NCI-H446 (cell line): ENCODE measurements at places on chromosomes 1 and 21.

GRCh38 chr21:45867671-45868081 is 113.9 kb upstream of the COL6A1 start:
- DNase-seq = no peak

- DNase-seq = no peak
Observed at GRCh38 chr1:34987018-34987417, 1.9 kb upstream of the TMEM35B start.

GRCh38 chr1:212975111-212975918 is 25.0 kb downstream of the VASH2 start:
- DNase-seq = no peak

- peak; percentile 71 for DNase-seq
Observed at GRCh38 chr1:94265011-94265422, 27.6 kb upstream of the ARHGAP29 start.

DNA sequence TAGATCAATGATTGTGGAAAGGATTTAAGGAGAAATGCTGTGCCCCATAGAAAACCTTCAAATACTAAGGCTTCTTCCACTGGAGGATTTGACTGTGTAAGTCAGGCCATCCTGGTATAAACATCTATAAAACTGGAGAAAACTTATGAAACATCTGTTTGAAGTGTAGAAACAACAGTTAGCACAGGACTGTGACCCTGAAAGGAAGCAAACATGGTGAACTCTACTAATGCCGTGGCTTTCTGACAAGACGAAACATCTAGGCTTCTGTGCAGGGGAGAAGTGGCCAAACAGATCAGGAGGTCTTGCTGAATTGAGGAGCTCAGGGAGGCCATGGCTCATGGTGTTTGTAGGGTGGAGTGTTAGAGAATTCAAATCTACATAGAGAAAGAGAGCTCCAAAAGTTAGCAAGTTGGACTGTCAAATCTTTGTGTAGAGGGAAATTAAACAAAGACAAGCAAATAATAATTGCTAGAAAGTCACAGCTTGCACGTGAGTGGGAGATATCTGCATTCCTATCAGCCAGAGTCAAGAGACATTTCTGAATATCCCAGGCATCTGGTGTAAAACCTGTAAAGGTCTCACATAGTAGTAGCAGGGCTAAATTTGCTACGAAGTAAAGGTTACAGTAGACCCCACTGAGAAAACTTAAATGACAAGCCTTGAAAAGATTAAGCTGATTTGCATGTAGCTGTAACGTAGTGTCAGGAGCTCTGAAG is 566.8 kb upstream of the B3GALT2 start:
- DNase-seq = no peak

GRCh38 chr1:169699707-169700106 is 11.7 kb downstream of the SELL start:
- no peak for DNase-seq

DNA sequence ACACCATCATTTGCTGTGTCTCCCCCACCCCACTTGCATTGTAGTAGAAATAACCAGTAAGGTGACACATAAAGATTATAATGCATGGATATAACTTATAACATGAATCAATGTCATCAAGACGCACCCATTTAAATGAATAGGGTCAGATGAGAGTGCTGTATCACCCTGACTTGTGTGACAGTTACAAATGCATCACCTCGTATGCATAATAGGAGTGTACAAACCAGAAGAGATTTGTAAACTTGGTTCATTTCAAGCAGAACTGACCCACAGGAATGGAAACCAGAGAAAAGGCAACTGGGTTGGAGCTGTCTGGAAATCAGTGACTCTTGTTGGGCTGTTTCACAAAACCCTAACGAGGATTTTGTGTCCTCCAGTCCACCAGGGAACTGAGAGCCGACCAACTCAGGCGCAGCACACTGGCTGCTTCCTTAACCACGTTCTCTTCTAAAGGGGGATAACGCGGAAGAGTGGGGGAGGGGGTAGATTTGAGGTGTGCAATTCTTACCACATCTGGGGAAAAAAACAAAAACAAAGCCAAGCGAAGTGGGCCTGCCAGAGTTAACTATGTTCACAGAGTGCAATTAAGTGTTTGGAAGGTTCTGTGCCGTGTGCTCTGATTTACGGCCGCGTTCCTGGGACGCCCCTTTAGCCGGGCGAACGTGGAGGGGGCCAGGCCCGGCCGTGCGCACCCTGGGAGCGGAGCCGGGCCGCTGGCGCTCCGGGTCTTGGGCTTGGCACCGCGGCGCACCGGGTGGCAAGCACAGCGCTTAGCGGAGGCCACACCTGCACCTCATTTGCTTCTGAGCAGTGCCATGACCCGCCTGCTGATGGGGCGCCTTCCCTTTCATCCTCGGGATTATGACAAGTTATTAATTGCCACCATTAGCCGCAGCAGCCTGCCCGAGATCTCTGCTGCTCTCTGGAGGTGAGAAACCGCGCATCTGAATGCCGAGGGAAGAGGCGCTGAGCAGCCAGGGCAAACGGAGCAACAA is 248.8 kb upstream of the FOXD3 start:
- no peak for DNase-seq

DNA sequence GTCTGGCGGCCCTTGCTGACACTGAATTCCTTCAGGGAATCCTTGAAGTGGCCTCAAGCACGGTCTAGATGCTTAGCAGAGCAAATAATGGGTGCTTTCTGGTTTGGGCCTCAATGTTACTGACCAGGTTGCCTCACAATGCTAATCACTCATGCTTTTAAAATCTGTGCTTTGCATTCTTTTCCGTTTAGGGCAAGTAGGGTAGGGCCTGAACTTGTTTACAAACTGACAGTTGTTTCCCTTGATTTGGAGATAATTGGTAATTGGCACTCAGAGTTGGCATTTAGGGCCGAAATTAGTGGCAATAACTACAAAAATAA is 1.4 kb downstream of the VPS13D start:
- DNase-seq = no peak

DNA sequence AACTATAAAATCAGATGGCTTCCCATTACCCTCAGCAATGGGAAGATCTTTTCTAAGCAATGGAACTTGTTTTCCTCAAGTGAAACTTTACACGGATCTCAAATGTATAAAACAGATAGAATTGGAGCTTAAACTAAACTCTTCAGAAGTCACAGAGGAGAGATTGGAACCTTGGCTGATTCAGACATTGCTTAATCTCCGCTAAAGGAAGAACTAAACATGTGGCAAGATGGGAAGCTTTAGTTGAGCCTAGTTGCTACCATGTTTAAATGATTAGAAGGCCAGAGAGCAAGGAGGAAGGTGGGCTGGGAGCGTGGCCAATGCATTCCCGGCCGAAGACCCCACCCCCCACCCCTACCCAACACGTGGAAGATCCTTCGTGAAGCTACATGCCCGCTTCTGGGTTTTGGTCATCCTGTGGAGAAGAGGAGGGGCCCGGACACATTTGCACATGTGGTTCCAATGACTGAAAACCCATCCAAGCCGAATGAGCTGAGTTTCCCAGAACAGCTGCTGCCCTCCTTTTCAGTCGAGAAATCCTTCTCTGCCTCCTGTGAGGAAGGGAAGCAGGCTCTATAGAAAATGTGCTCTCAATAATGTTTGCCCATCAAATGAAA is 164.3 kb downstream of the MIS18A start:
- no peak for DNase-seq

DNA sequence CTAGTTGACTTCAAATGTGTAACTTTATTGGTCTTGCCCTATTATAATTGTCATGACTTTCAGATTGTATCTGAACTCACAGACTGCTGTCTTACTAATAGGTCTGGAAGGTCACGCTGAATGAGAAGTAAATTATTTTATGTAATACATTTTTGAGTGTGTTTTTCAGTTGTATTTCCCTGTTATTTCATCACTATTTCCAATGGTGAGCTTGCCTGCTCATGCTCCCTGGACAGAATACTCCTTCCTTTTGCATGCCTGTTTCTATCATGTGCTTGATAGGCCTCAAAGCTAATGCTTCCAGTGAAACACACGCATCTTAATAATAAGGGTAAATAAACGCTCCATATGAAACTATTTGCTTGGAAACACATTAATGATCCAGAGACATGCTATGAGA is 7.3 kb downstream of the RGS4 start:
- no peak for DNase-seq

DNA sequence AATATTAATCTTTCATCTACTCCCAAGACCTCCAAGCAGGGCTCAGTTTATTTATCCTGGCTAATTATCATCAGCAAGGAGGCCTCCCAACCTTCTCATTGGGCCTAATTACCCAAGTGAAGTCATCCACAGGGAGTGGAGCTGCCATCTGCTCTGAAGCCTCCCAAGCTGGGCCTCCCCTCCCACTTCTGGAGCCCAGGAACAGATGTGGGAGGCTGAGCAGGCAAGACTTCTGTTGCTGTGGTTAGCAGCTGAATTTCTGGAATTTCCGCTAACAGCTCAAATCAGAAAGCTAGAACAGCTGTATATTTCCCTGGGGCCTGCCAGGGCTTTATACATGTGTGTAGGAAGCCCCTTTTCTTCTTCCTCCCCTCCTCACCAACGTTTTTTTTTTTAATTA is 127.5 kb downstream of the UCK2 start:
- peak; percentile 50 for DNase-seq

- peak; percentile 95 for DNase-seq
Observed at GRCh38 chr1:98119796-98120195, 199.0 kb upstream of the DPYD start.

- DNase-seq = no peak
Observed at GRCh38 chr21:40852563-40852962, 5.6 kb upstream of the DSCAM start.

- DNase-seq = no peak
Observed at GRCh38 chr1:217275655-217276398, 355.1 kb downstream of the GPATCH2 start.

DNA sequence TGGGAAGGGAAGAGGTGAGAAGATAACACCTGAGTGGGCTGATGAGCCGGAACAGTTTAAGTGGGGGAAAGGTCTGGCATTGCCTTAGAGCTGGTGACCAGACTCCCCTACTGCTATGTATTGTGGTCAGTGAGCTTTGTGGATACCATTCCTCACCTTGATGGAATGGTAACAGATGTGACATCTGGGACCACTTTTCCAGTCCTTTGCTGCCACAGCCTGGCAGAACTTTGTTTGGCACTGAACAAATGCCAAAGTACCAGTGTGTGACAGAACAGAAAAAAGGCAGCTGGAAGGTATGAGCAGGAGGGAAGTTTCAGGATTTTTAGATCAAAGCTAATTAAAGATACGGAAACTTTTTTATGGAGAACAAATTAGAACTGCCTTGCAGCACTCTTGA is 6.2 kb downstream of the MED8 start:
- no peak for DNase-seq

DNA sequence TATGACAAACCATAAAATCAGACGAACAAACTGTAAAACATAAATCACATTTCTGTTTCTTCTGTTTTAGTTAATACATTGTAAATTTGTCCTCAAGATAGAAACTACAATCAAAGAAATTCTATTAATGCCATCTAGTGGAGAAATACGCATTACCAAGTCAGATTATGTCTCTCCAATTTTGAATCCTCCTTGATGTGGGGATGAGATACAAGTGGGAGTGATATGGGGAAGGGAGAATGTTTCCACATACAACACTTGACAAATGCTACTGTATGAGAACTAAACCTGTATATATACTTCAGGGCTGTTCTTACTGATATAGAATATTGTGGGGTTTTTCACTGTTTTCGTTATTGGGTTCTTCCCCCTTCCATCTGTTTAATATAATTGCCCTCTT is 2.6 kb downstream of the HFM1 start:
- DNase-seq = peak; percentile 29

- no peak for DNase-seq
Observed at GRCh38 chr1:4786055-4786454, 131.6 kb downstream of the AJAP1 start.

DNA sequence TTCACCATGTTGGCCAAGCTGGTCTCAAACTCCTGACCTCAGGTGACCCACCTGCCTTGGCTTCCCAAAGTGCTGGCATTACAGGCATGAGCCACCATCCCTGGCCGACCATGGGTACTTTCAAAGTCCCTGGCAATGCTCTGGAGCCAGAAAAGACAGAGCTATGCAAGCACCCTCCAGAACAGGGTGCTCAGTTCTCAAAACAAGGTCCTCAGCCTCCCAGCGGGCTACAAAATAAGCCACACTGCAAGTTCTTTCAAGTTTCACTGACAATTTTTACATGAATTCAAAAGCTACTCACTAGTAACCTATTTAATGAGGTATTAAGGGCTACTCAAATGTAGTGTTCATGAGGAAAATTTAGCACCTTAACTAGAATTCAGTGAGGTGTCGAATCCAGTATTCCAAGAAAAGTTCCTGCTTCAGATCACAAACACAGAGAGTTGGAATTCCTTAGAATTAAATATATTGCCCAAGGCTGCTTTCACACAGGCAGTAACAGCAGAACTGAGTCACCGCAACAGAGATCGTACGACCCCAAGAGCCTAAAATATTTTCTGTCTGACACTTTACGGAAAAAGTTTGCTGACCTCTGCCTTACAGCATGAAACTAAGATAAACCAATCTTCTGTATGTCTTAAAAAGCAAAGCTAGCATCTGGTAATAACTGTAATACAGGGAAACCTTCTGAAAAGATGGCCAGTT is 60.7 kb downstream of the HSF2BP start:
- no peak for DNase-seq

DNA sequence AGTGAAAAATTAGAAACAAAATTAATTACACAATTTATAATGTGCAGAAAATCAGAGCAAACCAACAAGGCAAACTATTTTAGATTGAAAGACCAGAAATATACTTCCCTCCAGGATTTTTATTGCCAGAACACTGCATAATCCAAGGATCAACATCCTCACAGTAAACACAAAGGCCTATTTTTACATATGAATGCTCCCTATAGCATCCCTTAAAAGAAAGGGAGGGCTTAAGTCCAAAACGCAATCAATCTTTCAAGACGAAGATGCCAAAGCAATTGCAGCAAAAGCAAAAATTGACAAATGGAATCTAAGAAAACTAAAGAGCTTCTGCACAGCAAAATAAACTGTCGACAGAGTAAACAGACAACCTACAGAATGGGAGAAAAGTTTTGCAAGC is 18.6 kb upstream of the CHIA start:
- no peak for DNase-seq

GRCh38 chr1:18653367-18653766 is 22.7 kb downstream of the PAX7 start:
- no peak for DNase-seq

DNA sequence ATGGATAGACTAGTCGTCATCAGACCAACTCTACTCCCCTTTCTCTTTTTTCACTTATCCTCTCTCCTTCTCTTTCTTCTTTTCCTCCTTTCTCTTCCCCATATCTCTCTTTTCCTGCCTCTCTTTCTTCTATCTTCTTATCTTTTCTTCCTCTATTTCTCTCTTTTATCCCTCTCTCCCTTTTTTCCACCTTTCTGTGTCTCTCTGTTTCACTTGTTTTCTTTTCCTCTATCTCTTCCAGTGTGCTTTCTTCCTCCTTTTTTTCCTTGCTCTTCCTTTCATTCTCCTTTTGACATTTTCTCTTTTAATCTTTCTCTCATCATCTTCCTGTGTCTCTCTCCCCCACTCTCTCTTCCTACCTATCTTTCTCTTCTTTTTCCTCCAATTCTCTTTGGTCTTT is 159.0 kb upstream of the PTGFR start:
- no peak for DNase-seq

- no peak for DNase-seq
Observed at GRCh38 chr1:162943622-162944021, 82.6 kb upstream of the CCDC190 start.
